ENCODE measurements at places on chromosomes 12 and 14. TPM values are rescaled to one million over a fixed set of nuclear protein-coding genes. Genes with fewer than 3 reads are reported as not detected.

The TRHDE gene
- total RNA-seq = 0.66 TPM

The DLK1 gene
- total RNA-seq = 4.4 TPM

The ING4 gene
- total RNA-seq = 37.9 TPM

The IFNG gene
- not detected for total RNA-seq

DNA sequence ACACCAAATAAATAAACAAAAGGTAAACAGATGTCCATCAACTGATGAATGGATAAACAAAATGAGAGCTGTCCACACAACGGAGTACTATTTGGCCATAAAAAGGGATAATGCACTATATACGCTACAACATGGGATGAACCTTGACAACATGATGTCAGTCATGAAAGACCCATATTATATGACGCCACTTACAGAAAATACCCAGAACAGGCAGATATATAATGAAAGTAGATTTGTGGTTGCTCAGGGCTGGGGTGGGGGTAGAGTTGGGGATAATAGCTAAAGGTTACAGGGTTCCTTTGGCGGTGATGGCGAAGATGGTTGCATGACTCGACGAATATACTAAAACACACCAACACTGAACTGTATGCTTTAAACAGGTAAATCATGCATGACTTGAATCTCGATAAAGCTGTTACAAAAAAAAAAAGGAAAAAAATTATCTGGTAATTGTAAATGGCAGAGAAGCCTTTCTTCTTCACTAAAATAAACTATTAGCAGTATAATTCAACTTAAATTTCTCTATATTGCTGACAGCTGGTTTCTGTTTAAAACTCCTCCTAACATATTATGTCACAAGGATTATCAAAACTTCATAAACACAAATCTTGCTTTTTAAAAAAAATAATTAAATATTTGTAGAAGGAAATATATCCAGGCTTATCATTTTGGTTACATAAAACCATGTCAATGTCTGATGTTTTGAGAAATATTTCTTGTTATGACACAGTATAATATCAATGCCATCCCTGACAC, 13.9 kb downstream of the CDC42BPB start:
- peaks cover 23% of the 10 kb centered on the region for H3K36me3 ChIP-seq
- no peak overlapping the region for H3K4me3 ChIP-seq
- H3K27ac ChIP-seq = no peak overlapping the region
- peaks cover 28% of the 10 kb centered on the region for H3K4me1 ChIP-seq

- H3K4me3 ChIP-seq = peak overlapping the region; percentile 52
- H3K27me3 ChIP-seq = no peaks in the 10 kb centered on the region
- peaks cover 7% of the 10 kb centered on the region for H3K36me3 ChIP-seq
- H3K27ac ChIP-seq = no peak overlapping the region
- peaks cover 48% of the 10 kb centered on the region for H3K4me1 ChIP-seq
Observed at GRCh38 chr14:52948039-52948438, 2.8 kb downstream of the FERMT2 start.

- peaks cover 22% of the 10 kb centered on the region for H3K4me1 ChIP-seq
- no peak for DNase-seq
- H3K27me3 ChIP-seq = peaks cover 37% of the 10 kb centered on the region
- no peaks in the 10 kb centered on the region for H3K36me3 ChIP-seq
- H3K4me3 ChIP-seq = no peak overlapping the region
Observed at GRCh38 chr12:113663396-113663795, 191.7 kb upstream of the LHX5 start.

Data from neural crest cell (in vitro differentiated cells).